ENCODE measurements at places on chromosomes 1 and 21. TPM values are rescaled to one million over a fixed set of nuclear protein-coding genes. Genes with fewer than 3 reads are reported as not detected.
A peak's percentile ranks its signal among the peaks of the same experiment; 100 is the strongest.

CDK11B gene
- 41.5 TPM for total RNA-seq

GRCh38 chr1:87829360-87829759 is 500.7 kb downstream of the LMO4 start:
- DNase-seq = no peak

GRCh38 chr1:202357506-202357905 is 9.0 kb downstream of the PPP1R12B start:
- no peak for DNase-seq

DNA sequence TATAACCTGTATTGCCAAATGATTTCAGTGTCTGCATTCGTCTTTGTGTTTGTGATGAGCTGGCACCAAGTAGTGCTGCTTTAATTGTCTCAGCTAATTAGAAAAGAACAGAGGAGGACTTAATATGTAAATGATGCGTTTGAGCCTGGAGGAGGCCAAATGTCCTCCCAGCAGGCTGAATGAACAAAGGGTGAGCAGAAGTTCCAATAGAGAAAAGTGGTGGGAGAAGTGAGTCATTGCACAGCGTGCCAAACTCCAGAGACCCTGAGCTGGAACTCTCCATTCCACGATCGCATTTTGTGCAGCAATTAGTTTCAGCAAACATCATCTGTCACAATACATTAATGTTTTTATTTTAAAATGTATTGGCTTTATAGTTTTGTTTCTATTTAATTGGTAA is 17.9 kb downstream of the ETV3L start:
- DNase-seq = no peak

GRCh38 chr1:67575861-67576260 is 109.1 kb upstream of the GADD45A start:
- DNase-seq = no peak

GRCh38 chr1:31689854-31690253 is 14.0 kb downstream of the COL16A1 start:
- no peak for DNase-seq

FBLIM1 gene
- total RNA-seq = not detected

SMPDL3B gene
- 0.41 TPM for total RNA-seq

DNA sequence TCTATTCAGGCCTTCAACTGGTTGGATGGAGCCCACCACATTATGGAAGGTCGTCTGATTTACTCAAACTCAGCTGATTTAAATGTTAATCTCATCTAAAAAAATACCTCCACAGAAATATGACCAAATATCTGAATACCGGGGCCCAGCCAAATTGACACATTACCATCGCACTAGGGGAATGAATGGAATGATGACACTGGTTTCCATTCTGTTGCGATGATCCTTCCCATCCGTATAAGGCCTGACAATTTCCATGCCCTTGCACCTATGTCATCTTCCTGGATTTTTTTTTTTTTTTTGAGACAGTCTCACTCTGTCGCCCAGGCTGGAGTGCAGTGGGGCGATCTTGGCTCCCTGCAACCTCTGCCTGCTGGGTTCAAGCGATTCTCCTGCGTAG is 397.5 kb downstream of the KIF26B start:
- no peak for DNase-seq

- no peak for DNase-seq
Measured at GRCh38 chr1:111696330-111696729, 42.9 kb downstream of the INKA2 start.

- no peak for DNase-seq
Measured at GRCh38 chr1:3604468-3604974, 6.8 kb downstream of the MEGF6 start.

- DNase-seq = no peak
Measured at GRCh38 chr21:34018185-34018584, 55.2 kb upstream of the MRPS6 start.

DDR2 gene
- total RNA-seq = 0.25 TPM

DNA sequence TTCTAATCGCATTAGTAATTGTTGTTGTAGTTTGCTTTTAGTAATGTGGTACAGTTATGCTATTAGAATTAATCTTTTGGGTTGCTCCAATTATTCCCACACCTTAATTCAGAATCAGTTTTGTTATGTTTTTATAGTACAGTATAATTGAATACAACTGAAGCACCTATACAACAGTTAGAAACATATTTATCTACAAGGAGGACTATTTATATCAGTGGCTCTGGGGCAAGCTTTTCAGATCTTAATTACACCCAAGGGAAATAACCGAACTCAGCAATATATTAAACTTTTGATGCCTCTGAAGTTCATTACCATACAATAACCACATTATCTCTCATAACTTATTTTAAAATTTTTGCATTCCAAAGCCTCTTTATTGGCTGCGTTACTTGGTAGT is 74.4 kb downstream of the LHX9 start:
- no peak for DNase-seq

GRCh38 chr21:23017989-23018388 is 2019.8 kb downstream of the NCAM2 start:
- no peak for DNase-seq

CELA3A gene
- total RNA-seq = not detected

- no peak for DNase-seq
Measured at GRCh38 chr1:219576931-219577730, 35.8 kb downstream of the ZC3H11B start.

DNA sequence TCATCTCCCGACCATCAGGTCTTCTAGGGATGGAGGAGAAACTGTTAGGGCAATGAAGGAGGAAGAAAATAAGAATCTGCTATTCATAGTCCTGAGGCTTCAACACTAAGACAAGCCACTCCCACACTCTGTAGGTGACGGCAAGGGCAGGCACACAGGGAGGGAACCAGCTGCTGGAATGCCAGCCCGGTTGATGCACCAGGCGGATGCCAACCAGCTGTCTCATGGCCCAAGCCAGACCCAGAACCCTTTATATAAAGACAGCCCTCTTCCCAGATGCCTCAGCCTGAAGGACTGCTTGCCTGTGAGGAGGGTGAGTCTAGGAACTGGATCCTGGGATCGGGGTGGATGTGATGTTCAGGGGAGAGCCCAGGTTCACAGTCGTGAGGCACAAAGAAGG is at the start of gene KPRP:
Gene KPRP, plus strand, starts transcription at position 279 of the 400 bp plus-strand sequence. CDS start 1,564 bp downstream, outside the sequence.
- no peak for DNase-seq

DNA sequence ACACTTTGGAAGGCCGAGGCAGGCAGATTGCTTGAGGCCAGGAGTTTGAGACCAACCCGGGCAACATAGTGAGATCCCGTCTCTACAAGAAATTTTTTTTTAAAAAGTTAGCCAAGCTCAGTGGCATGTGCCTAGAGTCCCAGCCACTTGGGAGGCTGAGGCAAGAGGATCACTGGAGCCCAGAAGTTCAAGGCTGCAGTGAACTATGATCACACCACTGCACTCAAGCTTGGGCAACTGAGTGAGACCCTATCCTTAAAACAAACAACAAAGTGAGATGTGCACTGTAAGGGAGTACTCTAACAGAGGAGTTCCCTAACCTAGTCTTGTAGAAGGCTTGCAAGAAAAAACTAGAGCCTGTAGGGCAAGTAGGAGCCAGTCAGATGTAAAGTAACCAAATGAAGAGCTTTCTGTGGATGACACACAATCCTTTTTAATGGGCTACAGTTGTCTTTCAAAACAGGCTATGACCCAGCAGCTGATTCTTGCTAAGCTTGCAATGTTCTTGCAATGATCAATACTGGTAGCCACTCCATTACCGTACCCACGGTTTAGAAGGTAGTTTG is 38.0 kb upstream of the SRP9 start:
- DNase-seq = no peak

RCSD1 gene
- total RNA-seq = 62.0 TPM

DNA sequence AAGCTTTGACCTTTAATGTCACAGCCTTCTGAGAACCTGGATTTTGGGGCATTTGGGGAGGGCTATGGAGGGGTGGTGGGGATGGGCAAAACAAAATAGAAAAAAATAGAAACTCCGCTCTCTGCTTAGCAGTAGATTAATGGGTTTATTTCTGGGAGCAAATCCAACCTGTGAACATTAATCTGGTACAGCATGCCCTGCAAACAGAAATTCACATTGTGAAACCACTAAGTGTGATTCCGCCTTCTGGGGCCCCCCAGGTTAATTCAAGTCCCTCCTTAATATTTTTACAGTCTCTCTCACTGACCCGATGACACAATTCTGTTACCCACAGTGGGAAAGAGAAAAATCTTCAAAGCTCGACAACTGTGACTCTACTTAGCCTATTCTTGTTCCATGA is 76.4 kb downstream of the TIAM1 start:
- no peak for DNase-seq

- no peak for DNase-seq
Measured at GRCh38 chr1:180415985-180416633, 86.3 kb downstream of the ACBD6 start.

DNA sequence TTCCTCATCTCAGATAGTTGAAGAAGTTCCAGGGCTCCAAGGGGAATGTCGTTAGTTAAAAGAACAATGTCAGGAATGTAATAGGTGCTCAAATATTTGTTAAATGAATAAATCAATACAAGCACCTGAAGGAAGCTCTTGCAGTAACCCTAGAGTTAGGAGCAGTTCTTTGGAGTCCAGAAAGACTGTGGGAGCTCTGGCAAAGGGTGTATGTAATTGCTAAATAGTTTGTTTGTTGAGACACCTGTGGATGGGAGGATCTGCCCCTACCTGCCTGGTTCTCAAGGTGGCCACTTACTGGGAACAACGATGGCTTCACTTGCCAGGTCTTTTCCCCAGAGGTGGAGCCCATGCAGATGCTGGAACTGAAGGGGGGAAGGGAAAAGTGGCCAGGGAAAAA is 27.5 kb upstream of the JUN start:
- no peak for DNase-seq

- no peak for DNase-seq
Measured at GRCh38 chr1:161206411-161207140, 4.4 kb downstream of the NDUFS2 start.

OR6N1 gene
- not detected for total RNA-seq

GRCh38 chr1:79422726-79423125 is 416.2 kb upstream of the ADGRL4 start:
- DNase-seq = no peak

GRCh38 chr1:17795836-17796645 is 40.9 kb downstream of the ACTL8 start:
- DNase-seq = no peak

- no peak for DNase-seq
Measured at GRCh38 chr1:110240476-110241210, 30.5 kb downstream of the KCNC4 start.

GRCh38 chr21:41241341-41241740 is 73.4 kb downstream of the BACE2 start:
- DNase-seq = no peak

GRCh38 chr21:43885721-43886120 is 20.7 kb downstream of the AGPAT3 start:
- no peak for DNase-seq

- DNase-seq = peak; percentile 10
Measured at GRCh38 chr1:88892357-88892877, 1.1 kb upstream of the GTF2B start.

DNA sequence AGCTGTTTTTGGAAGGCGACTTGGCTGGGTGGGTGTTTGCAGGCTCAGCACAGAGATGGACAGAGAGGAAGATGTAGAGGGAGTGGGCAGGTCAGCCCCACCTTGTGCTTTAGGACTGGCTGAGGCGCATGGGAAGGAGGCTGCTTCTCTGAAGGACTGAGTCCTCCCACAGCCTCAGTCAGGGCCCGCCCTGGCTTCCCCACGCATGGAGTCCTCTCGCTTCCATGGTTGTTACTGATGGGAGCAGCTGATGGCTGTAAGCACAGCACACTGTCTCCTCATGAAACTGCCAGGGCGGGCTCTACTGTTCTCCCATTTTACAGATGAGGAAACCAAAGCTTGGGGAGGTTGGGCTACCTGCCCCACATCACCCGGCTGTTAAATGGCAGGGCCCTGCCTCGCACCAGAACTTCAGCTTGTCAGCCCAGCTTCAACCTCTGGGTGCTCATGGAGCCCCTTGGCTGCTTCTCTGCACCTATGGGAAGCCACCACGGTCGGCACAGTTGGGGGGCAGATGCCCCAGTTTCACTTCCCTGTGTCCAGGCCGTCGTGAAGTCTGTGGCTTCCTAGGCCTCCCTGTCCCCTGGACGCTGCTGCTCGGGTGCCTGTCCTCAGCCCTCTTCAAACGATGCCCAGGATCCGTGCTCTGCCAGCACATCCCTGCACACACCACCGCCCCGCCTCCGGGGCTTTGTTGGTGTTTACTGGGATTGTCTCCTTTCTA is 2.4 kb downstream of the TMEM201 start:
- DNase-seq = no peak

DNA sequence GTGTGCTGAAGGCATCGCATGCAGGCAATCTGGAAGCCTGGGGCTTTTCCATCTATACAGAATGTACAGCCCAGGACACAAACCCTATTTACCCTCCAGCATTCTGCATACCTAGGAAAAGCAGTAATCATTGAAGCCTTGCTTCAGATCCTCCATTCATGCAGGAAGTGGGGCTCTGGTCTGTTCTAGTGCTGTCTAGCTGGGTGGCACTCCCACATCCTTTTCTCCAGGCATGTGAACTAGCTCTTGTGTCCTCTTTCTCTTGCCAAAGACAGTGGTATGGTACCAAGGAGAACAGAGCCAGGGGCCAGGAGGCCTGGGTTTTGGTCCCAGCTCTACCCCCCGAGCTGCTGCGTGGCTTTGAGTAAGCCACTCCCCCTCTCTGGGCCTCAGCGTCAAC is 21.7 kb downstream of the LRP8 start:
- DNase-seq = no peak

- DNase-seq = no peak
Measured at GRCh38 chr1:228155596-228156514, 6.1 kb downstream of the GJC2 start.

RGS16 gene
- 73.3 TPM for total RNA-seq

DNA sequence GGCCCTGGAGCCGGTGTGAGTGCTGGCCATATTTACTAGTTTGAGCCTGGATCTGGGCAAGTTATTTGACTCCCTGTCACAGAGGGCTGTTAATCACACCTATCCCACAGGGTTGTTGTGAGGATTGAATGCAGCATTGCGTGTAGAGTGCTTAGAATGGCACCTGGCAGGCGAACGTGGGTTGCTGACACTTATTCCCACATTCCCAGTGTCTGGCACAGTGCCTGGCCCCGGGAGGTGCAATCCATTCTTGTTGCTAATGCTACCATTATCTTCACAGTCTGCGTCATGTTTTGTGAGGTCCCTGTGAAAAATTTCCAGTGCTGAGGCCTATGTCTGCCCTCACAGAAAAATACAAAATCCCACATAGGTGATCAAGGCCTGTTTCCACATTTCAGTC is 66.1 kb downstream of the CD2 start:
- no peak for DNase-seq

- DNase-seq = no peak
Measured at GRCh38 chr1:62384276-62385005, 52.4 kb upstream of the USP1 start.

DNA sequence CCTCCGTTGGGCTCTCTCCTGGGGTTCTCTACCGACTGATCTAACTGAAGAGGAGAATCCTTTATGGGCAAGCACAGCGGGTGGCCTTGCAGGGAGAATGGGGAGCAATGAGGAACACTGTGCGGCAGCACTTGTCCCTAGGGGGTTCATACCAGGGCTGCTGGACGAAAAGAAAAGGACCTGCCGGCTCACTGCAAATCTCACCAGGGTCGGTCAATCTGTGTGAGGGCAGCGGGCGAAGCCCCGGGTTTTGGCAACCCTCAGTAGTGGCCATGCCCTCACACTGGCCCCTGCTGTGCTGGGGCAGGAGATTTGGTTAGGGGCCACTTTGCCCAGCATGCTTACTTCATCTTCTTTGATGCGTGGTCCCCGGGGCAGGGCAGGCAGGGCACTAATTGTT is 5.9 kb downstream of the LHX9 start:
- DNase-seq = no peak

GRCh38 chr1:12314333-12314903 is 84.6 kb downstream of the VPS13D start:
- DNase-seq = no peak

MAN1C1 gene
- 9.4 TPM for total RNA-seq

GRCh38 chr1:170836141-170836540 is 99.2 kb upstream of the MROH9 start:
- DNase-seq = no peak
